ENCODE measurements at places on chromosomes 3 and 15.

DNA sequence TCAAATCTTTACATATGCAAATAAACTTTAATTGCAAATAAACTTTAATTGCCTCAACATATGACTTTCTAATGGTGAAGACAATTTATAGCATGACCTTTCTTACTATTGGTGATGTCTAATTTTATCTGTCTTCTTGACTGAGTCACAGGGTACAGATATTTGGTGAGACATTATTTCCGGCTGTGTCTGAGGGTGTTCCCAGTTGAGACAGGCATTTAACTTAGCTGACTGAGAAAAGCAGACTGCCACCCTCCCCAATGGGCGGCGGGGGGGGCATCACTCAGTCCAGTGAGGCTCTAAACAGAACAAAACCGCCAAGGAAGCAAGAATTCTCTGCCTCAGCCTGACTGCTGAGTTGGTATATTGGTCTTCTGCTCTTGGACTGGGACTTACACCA, 160.0 kb downstream of the TBL1XR1 start:
- DNase-seq, result no peak

DNA sequence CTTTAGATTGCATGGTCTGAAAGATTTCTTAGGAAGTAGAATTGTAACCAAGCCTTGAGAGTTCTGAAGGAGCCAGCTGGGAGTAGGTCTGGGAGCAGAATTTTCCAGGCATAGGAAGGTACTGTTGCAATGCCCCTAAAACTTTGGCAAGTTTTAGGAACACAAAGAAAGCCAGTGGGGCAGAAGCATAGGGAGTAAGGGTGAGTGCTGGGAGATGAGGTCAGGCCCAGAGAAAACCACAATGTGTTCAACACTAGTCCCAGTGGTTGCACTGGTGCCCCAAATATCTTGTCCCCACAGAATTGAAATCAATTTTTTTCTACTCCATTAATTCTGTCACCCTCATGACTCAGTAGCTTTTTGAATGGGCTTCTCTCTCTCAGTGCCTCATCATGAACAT, 120.7 kb upstream of the GALNT15 start:
- no peak for DNase-seq

DNA sequence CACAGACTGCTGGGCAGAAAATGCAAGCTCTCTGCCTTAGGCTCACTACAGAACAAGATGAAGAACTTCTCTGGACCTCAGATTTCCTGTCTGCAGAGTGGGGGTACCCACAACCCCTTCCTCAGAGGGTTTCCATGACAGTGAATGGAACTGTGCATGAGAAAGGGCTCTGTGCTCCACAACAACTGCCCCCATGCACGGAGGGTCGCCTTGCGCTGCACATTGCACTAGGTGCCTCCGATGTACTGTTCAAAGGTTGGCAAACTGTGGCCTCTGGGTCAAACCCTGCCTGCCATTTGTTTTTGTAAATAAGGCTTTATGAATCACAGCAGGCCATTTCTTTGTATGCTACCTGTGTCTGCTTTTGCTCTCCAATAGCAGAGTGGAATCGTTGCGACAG, 172.0 kb downstream of the RAB11A start:
- DNase-seq, result no peak

DNA sequence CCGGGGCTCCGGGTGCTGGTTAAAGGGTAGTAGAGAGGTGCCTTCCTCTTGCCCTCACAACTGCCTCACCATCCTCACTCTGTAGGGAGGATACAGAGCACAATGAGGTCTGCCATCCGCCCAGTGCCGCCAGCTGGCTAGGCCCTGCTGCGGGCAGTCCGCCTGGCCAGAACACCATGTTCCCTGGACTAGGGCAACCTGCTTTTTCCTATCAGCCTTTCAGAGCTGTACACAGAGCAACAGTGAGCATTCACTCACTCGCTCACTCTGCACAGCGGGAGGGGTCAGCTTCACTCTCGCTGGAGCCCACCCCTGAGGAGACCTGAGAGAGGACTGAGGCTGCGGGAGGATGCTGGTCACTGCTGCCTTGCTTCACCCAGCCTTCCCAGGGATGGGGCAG, 218.7 kb upstream of the CHRNA7 start:
- no peak for DNase-seq

GRCh38 chr3:129441782-129442181, 1.8 kb downstream of the IFT122 start:
- no peak for DNase-seq

DNA sequence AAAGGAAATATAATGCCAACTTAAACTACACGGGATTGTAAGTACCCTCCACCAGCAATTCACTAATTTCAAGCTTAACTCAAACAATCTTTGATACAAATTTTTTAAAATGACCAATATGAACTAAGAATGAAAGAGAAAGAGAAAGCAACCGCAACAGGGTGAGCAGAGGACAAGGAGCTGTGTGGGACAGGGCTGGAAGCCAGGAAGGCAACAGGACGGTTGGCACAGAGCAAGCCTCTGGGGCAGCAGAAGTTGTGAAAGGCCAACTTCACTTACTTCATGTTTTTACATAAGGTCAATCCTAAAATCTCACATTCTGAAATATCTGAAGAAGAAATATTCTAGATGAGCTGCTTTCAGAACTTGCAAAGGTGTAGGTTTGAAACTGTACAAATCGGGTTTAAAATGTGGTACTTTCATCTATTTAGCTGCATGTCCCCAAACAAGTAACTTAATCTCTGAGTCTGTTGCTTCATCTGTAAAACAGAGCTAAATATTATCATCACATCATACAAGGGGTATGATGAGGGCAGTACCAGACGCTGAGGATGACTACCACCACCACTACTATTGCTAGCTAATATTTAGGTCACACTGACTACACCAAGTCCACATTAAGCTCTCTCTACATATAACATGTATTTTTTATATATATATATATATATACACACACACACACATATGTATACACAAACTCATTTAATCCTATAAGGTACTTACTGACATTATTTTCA, 101.7 kb downstream of the IGSF11 start:
- DNase-seq, result no peak

DNA sequence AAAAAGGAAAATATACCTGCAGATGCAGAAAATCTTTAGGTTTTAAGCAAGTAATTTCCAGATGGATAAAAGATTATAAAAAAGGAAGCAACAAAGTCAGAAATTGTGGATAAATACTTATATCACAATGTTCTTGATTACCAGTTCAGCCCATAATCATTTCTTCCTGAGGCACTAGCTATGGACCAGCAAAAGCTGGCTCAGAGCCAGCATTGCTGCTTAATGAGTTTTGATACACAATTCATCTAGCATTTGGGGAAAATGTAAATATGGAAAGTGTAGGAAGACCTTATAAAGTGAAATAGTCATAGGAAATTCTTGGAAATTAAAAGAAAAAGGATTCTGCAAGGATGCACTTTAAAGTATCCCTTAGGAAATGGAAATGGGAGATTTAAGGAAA, 168.3 kb upstream of the GBE1 start:
- DNase-seq, result no peak

GRCh38 chr3:176814285-176814684, 383.0 kb downstream of the TBL1XR1 start:
- DNase-seq, result no peak

DNA sequence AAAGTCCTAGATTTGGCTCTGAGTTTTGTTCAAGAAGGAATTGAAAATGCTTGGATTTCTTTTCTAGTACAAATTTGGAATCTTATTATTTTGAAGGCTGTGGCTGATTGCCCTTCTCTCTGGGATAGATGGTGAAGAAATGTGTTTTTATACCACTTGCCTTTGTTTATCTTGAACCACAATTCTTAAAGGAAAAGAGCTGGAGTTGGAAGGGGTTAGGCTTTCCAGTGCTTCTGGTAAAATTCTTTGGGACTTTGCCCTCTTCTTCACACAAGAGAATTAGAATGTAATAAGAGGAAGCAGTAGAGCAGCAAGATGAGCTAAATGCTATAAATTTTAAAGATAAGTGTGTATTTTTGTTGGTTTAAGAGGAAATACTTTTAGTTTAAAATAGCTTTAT, 65.8 kb downstream of the COL6A5 start:
- no peak for DNase-seq

Measured in effector memory CD8-positive, alpha-beta T cell (primary cell).